ENCODE measurements at places on chromosomes 16 and 17.

DNA sequence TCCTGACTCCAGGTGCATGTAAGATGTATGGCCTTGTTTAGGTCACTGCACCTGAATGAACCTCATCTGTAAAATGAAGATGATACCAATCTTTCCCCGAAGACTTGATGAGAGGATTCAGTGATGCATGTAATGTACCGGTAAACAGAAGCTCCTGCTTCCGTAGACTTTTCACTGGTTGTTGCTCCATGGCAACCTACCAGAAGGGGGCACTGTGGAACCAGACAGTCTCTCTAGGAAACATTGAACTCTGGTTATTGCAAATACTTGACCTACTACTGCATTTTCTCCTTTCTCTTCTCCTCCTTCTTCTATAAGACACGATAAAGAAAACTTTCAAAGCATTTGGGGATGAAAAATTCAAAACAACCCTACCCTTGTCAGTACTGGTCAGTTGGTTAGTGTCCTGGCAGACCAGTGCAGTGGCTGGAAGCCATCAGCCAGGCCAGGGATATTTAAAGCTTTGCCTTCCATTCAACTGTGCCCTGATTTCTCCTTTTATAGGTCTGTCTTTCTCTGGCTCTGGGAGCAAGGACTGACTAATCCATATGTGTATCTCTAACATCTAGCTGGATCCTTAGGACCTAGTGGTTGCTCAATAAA is 667.4 kb upstream of the SALL1 start:
- DNase-seq: peak; percentile 46

DNA sequence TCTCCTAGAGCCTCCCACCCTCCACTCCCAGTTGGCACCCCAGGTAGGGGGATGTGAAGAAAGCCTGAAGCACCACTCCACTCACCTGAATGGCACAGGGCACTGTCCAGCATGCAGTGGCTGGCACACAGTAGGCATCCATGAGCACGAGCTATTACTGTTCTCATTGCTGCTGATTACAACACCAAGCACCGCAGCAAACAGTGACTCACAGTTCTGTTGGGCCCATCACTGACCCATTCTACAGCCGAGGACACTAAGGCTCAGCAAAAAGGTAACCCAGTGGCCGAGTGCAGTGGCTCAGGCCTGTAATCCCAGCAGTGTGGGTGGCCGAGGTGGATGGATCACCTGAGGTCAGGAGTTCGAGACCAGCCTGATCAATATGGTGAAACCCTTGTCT is 2.7 kb downstream of the ZSCAN10 start:
- DNase-seq: no peak

DNA sequence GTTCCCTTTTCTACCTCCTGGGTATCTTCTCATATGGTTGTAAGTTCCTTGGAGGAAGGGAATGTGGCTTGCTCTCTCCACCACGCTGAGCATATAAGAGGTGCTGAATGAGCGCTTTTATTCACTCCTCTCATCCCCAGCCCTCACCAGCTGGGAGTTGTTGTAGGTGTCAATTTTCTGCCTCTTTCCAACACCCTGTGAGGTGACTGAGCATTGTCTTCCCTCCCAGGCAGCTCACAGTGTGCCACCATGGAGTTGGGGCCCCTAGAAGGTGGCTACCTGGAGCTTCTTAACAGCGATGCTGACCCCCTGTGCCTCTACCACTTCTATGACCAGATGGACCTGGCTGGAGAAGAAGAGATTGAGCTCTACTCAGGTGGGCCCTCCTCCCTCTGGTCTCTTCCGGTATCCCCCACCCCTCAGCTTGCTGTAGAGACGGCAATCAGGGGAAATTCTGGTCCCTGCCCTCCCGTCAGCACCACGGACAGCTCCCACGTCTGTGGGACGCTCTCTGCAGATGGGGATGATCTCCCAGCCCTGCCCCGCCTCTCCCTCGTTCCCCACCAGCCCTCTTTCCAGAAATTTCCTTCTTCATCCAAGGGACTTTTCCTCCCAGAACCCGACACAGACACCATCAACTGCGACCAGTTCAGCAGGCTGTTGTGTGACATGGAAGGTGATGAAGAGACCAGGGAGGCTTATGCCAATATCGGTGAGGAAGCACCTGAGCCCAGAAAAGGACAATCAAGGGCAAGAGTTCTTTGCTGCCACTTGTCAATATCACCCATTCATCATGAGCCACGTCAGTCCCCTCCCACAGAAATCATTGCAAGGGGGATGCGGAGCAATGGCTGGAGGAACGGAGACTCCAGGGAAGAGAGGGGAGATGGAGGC is 18.3 kb downstream of the CIITA start:
- DNase-seq: no peak

- DNase-seq: no peak
Observed at GRCh38 chr17:7623661-7624060, 4.0 kb downstream of the SAT2 start.

DNA sequence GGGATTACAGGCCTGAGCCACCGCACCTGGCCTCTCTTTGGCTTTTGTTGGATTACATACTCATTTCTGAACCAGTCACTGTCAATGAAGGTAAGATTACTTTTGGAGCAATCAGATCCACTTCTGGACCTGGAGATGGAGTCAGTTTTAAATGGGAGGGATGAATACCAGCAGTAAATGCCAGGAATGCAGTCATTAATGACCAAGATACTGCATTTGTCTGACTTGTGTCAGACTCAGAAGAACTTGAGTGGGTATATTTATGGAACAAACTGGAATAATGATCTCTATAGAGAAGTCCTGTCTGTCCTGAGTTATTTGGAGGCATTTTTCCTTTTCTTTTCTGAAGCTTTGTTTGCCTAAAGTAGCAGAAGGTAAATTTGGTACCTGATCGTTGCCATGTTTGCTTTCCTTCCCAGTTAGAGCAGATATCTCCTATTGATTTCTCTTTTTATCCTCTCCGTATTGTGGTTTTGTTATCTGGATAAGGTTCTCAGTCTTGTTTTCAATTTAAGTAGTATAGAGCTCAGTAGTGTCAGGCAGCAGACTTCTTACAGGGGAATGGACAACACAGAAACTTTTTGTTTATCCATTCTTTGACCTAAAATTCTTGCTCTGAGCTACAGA is 10.7 kb downstream of the NLK start:
- peak; percentile 21 for DNase-seq

DNA sequence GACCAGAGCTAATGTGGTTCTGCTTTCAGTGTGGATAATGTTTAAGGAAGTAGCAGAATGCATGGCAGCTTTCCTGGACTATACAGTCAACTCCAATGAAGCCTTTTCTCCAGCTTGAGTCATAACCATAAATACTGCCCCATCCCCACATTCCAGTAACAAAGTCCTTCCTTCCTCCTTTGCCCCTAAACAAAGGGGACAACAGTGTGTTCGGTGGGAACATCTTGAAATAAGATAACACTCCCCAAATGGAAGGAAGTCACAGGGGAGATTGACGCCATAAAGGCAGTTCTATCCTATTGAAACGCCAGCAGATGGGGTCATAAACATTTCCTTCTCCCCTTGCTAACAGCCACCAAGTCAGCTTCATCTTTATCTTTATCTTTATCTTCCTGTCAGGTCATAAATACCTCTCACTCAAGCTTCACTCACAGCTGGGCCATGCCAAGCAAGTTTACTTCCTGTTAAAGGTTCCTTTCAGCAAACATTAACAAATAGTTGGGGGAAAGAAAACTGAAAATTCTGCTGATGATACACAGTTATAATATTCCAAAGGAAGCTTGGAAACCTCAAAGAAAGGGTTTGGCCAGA is 136.7 kb downstream of the SNX11 start:
- no peak for DNase-seq

GRCh38 chr17:40177275-40177874 is at the start of gene RAPGEFL1:
Gene RAPGEFL1 (plus strand): TSS chr17:40177470. CDS start chr17:40177862, 392 bp downstream.
- peak; percentile 91 for DNase-seq

DNA sequence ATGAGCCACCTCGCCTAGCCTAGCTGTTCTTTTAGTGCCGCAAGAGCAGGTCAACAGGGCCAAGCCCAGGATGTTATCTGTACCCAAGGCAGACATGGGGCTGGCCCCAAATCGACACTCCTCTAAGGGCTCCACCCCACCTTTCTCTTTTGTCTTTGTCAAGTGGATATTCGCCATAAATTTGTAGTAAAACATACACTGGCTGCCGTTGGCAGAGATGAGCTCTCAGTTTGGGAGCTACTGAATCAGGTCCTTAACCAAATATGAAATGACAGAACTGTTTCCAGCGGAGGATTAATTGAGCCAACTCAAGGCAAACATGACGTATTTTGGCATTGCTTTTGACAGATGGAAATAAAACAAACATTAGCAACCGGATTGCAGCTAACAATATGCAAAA is 556.9 kb upstream of the CDH5 start:
- DNase-seq: peak; percentile 13

GRCh38 chr17:28467456-28468025 is 5.9 kb upstream of the SLC13A2 start:
- no peak for DNase-seq

GRCh38 chr17:58811290-58811689 is 55.6 kb downstream of the PPM1E start:
- no peak for DNase-seq

GRCh38 chr17:27367121-27367981 is 73.4 kb downstream of the WSB1 start:
- DNase-seq: no peak

DNA sequence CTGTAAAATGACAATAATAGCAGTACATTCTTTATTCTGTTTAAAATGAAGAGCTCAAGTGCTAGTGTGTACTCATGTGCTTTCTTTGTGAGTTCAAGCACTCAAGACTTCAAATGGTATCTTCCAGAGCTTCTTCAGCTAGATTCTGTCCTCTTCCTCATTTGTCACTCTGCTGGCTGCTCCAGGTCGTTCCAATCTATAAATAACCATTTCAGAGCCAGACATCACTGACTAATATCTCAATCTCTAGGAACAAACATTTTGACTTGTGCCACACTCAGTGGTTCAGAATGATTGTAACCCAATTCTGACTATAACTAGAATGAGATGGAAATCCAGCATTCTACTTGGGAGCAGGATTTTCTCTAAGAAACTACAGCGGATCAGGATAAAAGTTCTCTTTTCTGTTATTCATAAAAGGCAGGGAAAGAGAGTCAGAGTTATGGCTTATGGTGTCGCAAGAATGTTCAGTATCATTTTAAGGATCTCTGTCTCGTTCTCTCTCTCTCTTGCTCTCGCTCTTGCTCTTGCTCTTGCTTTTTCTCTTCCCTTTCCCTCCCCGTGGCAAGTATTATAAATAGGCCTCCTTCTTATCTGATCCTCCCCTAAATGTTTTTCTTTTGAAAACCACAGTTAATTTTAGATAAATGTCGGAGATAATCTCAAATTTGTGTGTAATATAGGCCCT is 116.3 kb upstream of the MAF start:
- DNase-seq: no peak

DNA sequence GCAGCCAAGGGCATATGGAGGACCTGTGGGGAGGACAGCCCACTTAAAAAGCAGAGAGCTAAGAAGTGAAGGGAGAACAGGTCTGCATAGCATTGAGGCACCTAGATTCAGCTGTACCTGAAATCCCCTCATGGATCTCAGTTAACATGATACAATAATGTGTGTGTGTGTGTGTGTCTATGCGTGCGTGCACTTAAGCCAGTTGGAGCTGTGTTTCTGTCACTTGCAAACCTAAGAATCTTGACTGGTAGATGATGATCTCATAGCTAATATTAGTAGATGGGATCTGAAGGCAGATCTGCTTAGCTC is 1.7 kb upstream of the ITPRIPL2 start:
- DNase-seq: no peak

DNA sequence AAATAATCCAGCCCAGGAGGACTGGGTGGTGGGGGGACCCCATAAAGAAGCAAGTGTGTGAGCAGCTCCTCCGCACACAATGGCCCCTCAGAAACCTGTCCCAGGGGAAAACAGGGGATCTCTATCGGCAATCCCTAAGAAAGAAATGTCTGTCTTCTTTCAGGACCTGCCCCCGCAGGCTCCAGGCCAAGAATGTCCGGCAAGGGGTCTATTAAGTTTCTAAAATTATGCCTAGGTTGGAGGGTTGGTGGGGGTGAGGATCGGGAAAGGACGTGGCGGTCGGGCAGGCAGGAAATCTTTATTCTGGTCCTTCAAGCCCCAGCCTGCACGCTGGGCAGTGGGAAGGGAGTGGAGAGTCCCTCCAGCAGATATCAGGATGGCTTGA is 23.4 kb upstream of the LITAF start:
- no peak for DNase-seq

DNA sequence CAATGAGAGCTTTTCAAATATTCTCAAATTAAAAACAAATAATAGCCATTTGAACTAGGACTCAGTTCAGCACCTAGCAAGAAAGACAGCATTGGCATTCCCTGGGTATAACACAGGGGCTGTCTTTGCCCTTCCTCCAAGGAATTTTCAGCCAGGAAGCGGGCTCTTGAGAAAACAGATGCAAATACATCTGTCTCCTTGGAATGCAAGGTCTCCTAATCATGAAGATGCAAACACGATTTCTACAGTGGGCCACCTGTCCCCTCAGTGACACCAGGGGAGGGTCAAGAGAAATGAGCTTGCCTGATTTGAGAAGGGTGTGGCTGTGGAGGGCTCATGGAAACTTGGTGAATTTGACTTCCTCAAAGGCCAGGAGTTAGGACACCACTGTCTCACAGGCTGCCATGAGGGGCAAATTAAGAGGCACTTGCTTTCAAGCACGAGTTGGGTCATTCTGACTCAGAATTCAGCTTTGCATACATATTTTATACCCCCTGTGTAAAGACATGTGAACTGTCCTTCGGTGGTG is 24.5 kb upstream of the SUPT4H1 start:
- DNase-seq: no peak

DNA sequence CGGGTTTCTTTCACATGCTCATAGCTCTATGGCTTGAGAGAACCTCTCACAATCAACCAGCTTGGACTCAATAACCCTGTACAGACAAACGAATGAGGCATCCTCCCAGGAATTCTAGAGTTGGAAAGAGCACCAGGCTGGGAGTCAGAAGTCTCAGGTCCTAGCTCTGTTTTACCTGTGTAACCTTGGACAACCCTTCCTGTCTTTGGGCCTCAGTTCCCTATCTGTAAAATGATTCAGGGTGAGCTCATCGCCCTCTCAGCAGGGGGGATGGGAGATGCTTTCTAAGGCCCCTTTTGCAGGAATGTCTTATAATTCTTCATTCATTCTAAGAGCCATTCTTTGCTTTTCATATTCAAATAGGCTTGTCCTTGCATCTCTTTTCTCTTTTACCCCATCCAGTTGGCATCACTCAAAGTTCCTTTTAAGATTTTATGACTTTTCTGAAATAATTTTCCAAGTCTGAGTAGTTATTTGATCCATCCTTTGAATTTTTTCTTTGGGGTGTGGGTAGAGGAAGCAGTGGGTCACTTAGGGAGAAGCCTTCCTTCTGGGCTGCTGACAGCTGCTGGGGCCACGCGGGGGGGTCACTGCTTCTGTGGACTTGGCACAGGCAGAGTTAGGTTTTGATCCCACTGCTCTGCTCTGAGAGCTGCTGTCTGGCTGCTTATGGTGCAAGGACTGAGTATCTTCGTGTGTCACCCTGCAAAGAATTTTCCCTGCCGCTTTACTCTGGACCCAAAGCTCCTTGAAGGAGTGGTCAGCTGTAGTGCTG is 102.7 kb downstream of the UTP18 start:
- peak; percentile 39 for DNase-seq

DNA sequence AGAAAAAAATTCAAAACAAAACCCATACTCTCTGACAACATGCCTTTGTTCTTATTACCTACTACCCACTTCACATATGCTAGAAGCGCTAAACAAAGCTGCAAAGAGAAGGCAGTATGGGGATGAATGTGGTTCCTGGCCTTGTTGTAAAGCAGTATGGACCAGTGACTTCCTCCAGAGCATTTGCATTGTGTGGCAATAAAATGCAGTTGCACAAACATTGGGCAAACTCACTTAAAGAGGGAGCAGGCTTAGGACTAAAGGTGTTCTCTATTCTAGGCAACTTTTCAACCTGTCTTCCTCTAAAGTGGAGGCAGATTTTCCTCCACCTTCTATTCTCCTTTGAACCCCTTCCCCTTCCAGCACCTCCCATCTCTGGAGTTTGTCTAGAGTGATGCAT is 17.1 kb downstream of the TMIGD1 start:
- no peak for DNase-seq
